ENCODE measurements at places on chromosomes 2 and 18.

- DNase-seq = no peak
These were observed 64.4 kb upstream of the NRP2 start for GRCh38 chr2:205617905-205618304.

GRCh38 chr2:171483793-171484192 lies 38.5 kb upstream of the CYBRD1 start:
- no peak for DNase-seq

- DNase-seq = no peak
These were observed 60.1 kb upstream of the SLC16A14 start for GRCh38 chr2:230128623-230129342.

- no peak for DNase-seq
These were observed 50.6 kb downstream of the DPYSL5 start for GRCh38 chr2:26898480-26899078.

- DNase-seq = no peak
These were observed 7.4 kb downstream of the PTRHD1 start for GRCh38 chr2:24785671-24786321.

- no peak for DNase-seq
These were observed 471.0 kb upstream of the PIK3C3 start for GRCh38 chr18:41484069-41484468.

GRCh38 chr2:147026664-147027295 lies 818.0 kb upstream of the ACVR2A start:
- no peak for DNase-seq

- DNase-seq = no peak
These were observed 57.8 kb downstream of the C18orf63 start for GRCh38 chr18:74373428-74373827.

DNA sequence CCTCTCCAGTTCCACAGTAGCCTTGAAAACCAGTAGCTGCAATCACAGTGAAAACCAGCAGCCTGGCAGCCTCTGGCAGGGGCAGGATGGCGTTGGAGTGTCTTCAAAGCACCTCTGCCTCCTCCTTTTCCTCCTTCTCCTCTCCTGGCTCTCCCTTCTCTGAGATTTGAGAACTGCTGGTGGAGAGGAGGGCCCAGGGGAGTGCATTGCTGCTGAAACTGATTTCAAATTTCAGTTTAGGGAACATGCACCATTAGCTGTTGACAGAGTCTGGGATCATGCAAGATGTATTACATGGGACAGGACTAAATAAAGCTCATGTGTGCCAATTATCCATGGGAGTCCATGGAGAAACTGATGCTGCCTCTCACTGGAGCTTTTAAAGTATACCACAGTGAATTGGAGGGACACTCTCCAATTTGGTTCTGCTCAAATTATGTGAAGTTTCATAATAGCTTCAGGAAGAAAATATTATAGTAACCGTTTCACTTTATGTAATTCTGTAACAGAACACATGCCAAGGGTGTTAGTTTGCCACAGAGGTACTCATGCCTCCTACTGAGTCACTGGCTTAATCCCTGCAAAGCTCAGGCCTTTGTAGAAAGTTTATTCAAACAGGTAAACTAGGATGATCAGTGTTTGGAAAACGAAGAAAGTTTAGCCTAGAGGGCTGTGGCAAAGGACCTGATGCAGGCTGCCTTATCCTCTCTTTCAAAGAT lies 146.1 kb downstream of the PRPF40A start:
- DNase-seq = peak; percentile 43

DNA sequence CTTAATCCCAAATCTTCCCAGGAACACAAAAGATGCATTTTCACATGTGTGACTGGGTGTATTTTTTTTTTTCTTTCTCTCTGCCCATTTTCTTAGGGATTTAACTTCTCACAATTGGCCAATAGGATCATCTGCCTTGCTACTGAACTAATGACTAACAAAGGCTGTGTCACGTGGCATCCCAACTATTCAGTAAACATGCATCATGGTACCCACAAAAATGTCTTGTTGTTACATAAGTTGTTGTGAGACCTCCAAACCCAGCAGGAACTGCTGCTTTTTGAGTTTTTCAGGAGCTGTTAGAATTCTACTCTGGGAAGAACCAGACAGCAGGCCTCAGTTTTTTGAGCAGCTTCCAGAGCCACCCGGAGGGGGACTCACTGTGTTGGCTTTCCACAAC lies 31.9 kb downstream of the GAD1 start:
- DNase-seq = no peak

DNA sequence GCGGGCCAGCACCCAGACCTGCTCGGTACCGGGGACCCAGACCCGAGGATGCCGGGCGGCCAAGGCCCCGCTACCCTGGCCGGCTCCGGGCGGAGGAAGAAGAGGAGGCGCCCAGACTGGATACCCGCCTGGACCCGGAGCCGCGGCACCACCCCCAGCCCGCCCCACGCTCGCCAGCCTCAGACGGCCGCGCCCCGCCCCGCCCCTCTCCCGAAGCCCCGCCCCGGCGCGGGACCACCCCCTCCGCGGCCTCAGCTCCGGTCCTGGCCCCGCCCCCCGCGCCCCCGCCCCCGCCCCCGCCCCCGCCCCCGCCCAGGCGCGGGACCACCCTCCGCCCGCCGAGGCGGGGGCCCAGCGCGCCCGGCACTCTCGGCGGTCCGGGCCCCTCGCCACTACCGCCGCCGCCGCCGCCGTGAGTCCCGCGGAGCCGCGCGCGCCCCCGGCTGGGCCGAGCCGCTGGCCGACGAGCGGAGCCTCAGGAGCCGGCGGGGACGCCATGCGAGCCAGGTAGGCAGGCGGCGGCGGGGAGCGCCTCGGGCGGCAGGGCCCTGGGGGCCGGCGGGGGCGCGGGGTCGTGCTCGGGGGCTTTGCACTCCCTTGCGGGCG lies at the start of gene SH3BP4:
Gene SH3BP4, plus strand, starts transcription at position 354 of the 606 bp plus-strand sequence. CDS start 82,986 bp downstream, outside the sequence.
- peak; percentile 92 for DNase-seq

- peak; percentile 62 for DNase-seq
These were observed 1.0 kb downstream of the AGAP1 start for GRCh38 chr2:235494716-235495372.

Data from left ventricle myocardium superior (tissue), 1 donor.